Fibroblast of villous mesenchyme (primary cell): ENCODE measurements at places on chromosomes 6 and 20. TPM values are rescaled to one million over a fixed set of nuclear protein-coding genes. Genes with fewer than 3 reads are reported as not detected.
A peak's percentile ranks its signal among the peaks of the same experiment; 100 is the strongest.

ILRUN gene
- 42.2 and 58.3 TPM in 2 replicates for total RNA-seq

DEFB127 gene
- total RNA-seq = not detected in 2 replicates

MAFB gene
- 0.43 and 0.64 TPM in 2 replicates for total RNA-seq

DNA sequence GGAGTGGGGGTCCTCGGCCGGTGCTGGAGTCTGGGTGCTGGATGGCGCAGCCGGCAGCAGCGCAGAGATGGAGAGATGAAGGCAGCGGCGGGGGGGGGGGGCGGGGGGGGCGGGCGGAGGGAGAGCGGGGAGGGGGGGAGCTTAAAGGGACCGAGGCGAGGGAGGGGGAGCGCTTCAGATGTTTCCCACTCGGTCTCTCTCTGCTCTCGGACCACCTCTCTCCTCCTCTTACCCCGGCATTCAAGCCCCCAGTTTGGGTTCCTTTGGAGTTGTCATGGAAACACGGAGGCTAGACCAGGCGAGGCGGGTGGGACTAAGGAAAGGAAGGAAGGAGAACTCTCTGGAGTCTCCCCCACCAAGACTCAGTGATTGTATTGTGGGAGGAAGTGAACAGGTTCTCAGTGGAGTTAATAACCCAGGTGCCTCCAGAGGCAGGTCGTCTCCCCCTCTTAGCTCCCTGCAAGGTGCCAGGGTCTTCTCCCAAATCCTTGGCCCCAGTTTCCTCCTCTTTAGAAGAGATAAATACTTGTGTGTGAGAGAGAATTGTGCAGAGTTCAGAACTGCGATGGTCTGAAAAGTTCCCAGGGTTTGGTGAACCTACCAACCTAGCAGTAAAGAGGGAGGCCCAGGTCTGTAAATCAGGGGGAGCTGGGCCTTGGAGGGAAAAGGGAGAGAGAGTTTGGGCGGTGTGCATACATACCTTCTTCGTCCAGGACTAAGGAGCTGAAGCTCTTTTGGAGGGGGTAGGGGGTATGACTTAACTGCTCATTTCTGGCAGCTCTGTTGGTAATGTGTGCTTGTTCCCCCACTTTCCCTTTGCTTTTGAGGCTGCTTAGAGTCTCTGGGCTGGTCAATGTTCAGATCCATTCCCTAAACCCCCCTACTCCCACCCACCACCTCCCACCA is at the start of gene PRRT1:
Gene PRRT1, minus strand, starts transcription at position 77 of the 906 bp plus-strand sequence. CDS start 112 bp downstream, outside the sequence.
- no peak for DNase-seq

GRCh38 chr6:166507809-166508564 is 78.5 kb downstream of the RAMACL start:
- no peak for DNase-seq

DNA sequence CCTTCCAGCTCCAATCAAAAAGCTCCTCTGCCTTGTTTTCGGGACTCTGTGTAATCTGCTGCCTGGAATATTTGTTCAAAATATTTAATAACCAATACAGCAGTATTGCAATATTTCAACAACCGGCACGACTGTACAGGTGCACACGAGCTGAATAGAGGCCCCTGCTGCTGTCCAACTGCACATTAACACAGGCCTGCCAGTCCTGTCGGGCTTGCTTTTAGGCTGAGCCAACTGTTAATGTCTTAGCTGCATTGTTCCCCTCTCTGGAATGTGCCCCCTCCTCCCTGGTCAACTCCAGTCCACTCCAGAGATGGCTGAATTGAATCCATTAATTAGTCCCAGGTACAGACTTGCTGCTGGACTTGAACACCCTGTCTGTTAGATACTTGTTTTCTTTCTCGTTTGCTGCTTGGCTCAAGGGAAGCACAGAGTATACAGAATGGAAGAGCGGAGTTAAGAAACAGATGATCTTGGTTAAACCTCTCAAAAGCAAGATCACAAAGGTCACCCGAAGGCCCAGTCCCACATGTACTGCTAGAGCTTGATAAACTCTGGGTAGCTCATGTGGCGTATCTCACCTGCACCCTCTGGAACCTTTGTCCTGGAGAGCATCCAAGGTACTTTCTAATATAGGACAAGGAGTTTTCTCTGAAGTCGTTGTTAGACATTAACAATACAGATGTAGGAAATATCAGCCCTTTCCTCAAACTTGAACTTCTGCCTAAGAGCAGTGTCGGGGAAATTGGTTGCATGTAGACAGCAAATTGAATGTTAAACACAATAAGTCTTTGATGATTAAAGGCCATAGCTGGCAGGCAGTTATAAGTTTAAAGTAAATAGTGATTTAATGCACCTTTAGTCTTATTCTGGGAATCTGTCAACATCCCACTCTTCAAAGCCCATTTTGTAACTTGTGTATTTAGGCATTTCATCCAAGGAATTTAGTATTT is 31.9 kb downstream of the SHLD1 start:
- no peak for DNase-seq

- DNase-seq = no peak
These were observed 136.7 kb upstream of the EEF1E1 start for GRCh38 chr6:8238773-8239683.

DNA sequence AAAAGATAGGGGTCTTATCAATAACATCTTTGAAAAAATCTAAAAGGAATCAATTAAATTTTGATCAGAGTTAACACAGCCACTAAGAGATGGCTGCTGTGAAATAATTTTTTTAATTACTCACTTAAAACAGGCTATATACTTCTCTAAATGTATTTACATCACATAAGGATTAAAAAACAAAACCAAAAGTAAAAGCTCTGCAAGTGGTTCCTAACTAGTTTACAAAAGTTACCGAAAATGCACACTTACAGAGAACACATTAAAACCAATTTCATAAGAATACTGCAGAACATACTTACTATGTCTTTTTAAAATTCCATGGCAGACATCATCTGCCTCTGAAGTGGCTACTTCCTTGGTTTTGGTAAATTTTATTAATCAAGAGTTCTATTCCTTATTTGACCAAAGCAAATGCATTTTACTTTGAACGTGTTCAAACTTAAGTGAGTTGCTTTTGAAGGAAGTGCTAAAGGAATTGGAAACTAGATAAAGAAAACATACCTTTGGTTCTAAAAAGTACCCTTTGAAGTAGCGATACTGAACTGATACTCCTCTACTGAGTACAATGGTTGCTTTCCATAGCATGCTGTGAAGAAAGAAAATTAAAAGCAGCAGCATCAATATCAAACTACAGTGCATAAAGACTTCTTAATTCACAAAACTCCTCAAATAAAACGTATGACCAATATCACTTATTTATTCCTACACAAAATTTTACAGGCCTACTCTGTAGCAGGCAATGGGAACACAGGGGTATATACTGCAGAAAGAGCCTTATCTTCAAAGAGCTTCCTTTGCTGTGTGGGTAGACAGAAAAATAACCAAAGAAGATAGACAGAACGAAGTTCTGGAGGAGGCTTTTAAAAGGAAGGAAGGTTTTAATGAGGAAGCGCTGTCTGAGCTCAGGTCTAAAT is 157.1 kb upstream of the SHLD1 start:
- no peak for DNase-seq

GRCh38 chr20:25217161-25218108 is 21.9 kb downstream of the ENTPD6 start:
- DNase-seq = no peak

DNA sequence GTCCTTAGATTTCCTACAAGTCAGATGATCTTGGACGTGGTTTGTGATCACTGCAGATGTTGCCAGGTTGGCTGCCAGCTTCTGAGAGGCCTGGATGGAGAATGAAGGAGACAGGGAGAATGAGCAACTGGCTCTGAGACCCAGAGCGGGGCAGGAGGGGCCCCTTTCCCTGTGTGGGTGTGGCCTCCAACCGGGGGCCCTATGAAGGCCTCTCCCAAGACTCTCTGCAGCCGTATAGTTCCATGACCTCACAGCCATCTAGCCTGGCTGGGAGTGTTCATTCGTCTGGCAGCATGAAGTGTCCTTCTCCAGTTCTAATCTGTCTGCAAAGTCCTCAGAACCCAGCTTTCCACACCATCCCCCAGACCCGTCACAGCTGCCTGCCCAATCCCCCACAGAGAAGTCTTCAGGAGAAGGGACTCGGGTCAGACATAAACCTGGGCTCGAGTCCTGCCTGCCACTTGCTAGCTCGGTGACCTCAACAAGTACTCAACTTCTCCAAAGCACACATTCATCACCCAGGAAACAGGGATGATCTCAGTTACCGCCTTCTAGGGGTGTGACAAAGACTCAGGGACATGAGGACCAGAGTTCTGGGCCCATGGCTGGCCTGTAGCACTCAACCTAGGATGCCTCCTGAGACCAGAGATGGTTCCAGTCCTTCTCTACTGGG is 122.6 kb downstream of the EDN3 start:
- DNase-seq = no peak

GRCh38 chr20:43544501-43544900 is 14.3 kb upstream of the SGK2 start:
- no peak for DNase-seq

GRCh38 chr6:75893058-75893775 is 144.2 kb downstream of the MYO6 start:
- DNase-seq = peak; percentile 74

GRCh38 chr6:162345051-162345511 is 382.5 kb downstream of the PRKN start:
- peak; percentile 0 for DNase-seq

DNA sequence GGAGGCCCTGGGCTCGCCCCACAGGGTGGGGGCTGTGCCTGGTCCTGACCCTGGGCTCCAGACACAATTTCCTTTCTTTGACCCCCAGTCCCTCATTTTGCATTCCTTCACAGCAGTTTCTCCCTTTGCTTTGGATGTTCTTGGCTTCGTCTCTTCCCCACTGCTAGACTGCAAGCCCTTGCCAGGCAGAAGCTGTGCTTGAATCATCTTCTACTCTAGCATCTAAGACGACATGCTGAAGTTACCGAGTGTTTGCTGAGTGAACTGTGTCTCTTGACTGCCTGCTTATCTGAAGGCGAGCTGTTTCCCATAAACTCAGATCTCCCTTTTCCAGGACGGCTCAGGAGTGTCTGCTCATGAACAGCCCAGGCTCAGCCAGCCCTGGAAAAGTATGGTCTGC is 14.3 kb upstream of the SYNDIG1 start:
- DNase-seq = no peak
